Fibroblast of lung (primary cell): ENCODE measurements at places on chromosomes 6 and 20. TPM values are rescaled to one million over a fixed set of nuclear protein-coding genes. Genes with fewer than 3 reads are reported as not detected.
A peak's percentile ranks its signal among the peaks of the same experiment; 100 is the strongest.

The PSMB9 gene
- 54.7 and 64.4 TPM in 2 replicates for total RNA-seq

The C20orf141 gene
- not detected in 2 replicates for total RNA-seq

- H3K4me1 ChIP-seq: peaks cover 5% of the 10 kb centered on the region
- no peak for DNase-seq
- H3K4me3 ChIP-seq: no peak overlapping the region
- H3K27ac ChIP-seq: no peak overlapping the region
Observed at GRCh38 chr6:3581469-3581868, 124.6 kb upstream of the SLC22A23 start.

GRCh38 chr6:167089243-167090142 lies 33.4 kb upstream of the CCR6 start:
- no peak overlapping the region for H3K27ac ChIP-seq
- DNase-seq: no peak
- no peaks in the 10 kb centered on the region for H3K36me3 ChIP-seq
- no peaks in the 10 kb centered on the region for H3K27me3 ChIP-seq
- H3K4me3 ChIP-seq: no peak overlapping the region
- H3K4me1 ChIP-seq: no peaks in the 10 kb centered on the region

DNA sequence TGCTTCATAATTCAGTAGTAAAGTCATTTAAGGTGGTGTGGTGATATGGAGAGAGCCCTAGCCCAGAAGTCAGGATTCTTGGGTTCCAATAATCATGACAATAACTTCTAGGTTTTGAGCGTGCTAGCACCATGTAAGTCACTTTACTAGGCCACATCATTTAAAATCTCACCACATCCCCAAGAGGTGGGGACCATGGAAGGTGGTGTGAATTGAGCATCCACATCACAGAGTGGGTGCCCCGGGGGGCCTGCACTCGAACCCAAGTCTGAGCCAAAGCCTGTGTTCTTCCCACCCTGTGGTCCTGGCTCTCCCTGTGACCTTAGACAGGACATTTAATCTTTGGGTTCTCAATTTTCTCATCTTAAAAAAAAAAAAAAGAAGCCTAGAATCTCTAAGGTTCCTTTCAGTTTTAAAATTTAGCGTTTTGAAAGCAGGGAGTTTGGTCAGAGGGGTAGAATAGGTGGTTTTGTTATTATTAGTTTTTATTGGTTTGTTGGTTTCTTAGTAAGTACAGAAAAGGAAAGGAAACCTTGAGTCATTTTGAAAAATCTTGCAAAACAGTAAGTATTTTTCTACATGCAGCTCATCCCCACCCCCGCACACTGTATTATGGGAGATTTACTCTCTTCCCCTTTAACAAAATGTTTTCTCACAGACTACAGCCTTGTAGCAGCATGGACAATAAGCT lies 26.4 kb downstream of the ARMC2 start:
- no peaks in the 10 kb centered on the region for H3K36me3 ChIP-seq
- H3K4me1 ChIP-seq: peaks cover 3% of the 10 kb centered on the region
- DNase-seq: peak; percentile 42
- H3K27me3 ChIP-seq: no peaks in the 10 kb centered on the region
- H3K4me3 ChIP-seq: no peak overlapping the region

DNA sequence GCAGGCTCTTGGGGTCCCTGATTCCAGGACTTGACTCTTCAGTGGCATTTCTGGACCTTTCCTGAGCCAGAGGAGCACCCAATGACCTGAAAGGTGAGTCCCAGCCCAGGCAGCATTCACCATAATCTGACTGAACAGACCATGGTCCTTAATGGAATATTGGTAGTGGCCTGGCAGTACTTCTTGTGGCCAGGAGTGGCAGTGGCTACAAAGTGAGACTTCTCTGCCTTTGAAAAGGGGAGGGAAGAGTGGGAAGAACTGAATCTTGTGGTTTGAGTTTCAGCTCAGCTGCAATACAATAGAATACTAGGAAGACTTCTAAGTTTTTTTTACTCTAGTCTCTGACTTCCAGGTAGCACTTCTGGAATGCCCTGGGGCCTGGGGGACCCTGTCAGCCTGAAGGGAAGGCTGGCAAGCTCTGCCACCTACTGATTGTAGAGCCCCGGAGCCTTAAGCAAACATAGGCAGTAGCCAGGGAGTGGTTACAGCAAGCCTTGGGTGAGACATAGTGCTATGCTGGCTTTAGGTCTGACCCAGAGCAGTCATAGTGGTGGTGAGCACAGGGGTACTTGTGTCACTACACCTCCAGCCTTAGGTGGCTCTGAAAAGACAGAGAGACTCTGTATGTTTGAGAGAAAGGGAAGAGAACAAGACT lies 674.2 kb upstream of the MANEA start:
- H3K4me1 ChIP-seq: no peaks in the 10 kb centered on the region
- H3K27me3 ChIP-seq: no peaks in the 10 kb centered on the region
- no peak overlapping the region for H3K4me3 ChIP-seq
- H3K27ac ChIP-seq: no peak overlapping the region
- H3K36me3 ChIP-seq: no peaks in the 10 kb centered on the region
- no peak for DNase-seq

DNA sequence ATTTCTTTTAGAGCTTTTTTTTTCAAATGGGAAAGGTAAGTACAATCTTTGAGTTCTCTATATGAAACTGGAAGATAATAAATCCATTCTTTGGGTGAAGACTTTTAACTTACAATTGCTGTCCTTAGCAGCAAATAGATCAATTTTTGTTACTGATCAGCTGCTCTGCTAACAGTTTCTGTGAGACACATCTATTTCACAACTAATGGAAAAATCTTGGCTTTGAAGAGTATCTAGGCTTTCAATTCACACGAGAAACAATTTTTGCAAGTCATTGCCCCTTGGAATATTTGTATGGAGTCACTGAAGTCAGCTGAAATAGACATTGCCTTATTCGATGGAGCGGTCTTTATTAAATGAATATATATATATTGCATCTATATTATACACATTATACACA lies 20.5 kb upstream of the ARG1 start:
- no peaks in the 10 kb centered on the region for H3K4me1 ChIP-seq
- no peak overlapping the region for H3K4me3 ChIP-seq
- H3K27ac ChIP-seq: no peak overlapping the region
- no peaks in the 10 kb centered on the region for H3K36me3 ChIP-seq

DNA sequence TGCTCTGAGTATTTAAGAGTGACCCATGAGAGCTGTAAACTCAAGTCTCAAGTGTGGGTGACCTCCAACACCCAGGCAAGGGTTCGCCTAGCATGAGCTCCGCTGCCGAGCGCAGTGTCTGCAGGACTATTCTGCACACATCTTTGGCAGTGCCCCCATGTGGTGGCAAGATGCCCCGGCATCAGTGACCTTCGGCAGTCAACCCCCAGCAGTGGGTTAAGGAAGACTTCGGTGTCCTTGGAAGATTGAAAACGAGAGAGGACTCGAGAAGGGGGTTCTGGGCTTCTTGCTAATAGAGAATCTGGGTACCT lies 43.1 kb downstream of the RBM38 start:
- no peak overlapping the region for H3K4me3 ChIP-seq
- DNase-seq: no peak
- no peaks in the 10 kb centered on the region for H3K27me3 ChIP-seq
- no peak overlapping the region for H3K27ac ChIP-seq

- H3K27me3 ChIP-seq: no peaks in the 10 kb centered on the region
- no peak overlapping the region for H3K4me3 ChIP-seq
Observed at GRCh38 chr6:163529605-163530004, 115.1 kb downstream of the QKI start.

GRCh38 chr6:127352524-127352923 lies 9.1 kb upstream of the ECHDC1 start:
- no peak overlapping the region for H3K27ac ChIP-seq
- no peak overlapping the region for H3K4me3 ChIP-seq
- DNase-seq: no peak
- H3K36me3 ChIP-seq: no peaks in the 10 kb centered on the region
- no peaks in the 10 kb centered on the region for H3K27me3 ChIP-seq
- H3K4me1 ChIP-seq: no peaks in the 10 kb centered on the region

DNA sequence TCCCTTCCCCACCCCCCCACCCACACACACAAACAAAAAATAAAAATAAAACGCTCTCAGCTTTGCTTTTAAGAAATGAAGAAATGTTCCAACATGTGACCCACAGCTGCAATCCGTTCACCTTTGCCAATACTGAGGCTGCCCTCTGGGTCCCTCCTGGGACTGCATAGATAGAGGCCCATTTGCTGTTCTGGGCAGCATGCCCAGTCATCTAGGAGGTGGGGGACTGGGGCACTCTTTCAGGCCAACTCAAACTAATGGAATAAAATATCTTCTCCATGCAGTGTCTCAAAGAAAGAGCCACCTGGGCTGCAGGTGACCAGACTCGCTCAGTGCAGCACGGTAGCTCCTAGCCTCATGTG lies 79.9 kb downstream of the SLC22A3 start:
- no peaks in the 10 kb centered on the region for H3K4me1 ChIP-seq
- no peak overlapping the region for H3K4me3 ChIP-seq
- no peaks in the 10 kb centered on the region for H3K36me3 ChIP-seq

DNA sequence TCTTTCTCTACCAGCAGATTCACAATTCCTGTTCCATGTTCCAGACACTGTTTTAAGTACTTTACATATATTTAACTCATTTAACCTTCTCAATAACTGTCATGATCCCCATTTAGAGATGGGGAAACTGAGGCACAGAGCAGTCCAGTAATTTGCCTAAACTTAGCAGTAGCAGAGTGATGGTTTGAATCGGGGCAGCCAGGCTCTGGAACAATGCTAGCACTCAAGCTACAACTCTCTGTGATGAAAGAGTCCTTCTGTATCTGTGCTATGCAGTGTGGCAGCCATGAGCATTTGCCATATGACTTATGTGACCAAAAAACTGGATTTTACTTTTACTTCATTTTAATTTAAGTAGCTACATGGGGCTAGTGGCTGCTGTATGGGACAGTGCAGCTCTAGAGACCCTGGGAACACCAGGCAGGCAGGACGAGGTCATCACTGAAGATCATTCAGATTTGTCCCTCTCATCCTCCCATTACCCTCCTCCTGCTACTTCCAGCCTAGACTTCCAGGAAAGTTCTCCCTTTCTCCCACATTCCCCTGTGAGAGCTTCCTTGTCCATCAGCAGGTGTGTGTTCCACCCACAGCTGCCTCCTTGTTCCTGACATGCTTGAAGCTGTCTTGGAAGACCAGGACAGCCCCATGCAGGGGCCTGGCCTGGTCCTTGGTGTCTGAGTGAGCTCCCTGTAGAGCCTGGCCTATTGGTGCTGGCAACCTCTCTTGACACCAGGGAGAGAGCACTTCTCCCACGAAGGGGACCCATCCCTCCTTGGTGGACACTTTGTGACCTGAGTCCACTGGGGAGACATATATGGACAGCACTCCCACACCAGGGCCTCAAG lies 157.0 kb downstream of the MRPL14 start:
- H3K27ac ChIP-seq: no peak overlapping the region
- no peaks in the 10 kb centered on the region for H3K36me3 ChIP-seq
- H3K4me1 ChIP-seq: peaks cover 18% of the 10 kb centered on the region
- H3K27me3 ChIP-seq: no peaks in the 10 kb centered on the region
- DNase-seq: no peak

GRCh38 chr6:5190507-5190906 lies 70.2 kb downstream of the LYRM4 start:
- no peaks in the 10 kb centered on the region for H3K36me3 ChIP-seq
- H3K4me1 ChIP-seq: peaks cover 4% of the 10 kb centered on the region
- H3K27ac ChIP-seq: no peak overlapping the region
- DNase-seq: peak; percentile 95
- no peaks in the 10 kb centered on the region for H3K27me3 ChIP-seq

GRCh38 chr6:16239798-16240123 lies 1.4 kb downstream of the GMPR start:
- H3K27ac ChIP-seq: no peak overlapping the region
- no peaks in the 10 kb centered on the region for H3K36me3 ChIP-seq
- peak; percentile 70 for DNase-seq
- peaks cover 5% of the 10 kb centered on the region for H3K4me1 ChIP-seq
- peak overlapping the region; percentile 89 for H3K4me3 ChIP-seq

DNA sequence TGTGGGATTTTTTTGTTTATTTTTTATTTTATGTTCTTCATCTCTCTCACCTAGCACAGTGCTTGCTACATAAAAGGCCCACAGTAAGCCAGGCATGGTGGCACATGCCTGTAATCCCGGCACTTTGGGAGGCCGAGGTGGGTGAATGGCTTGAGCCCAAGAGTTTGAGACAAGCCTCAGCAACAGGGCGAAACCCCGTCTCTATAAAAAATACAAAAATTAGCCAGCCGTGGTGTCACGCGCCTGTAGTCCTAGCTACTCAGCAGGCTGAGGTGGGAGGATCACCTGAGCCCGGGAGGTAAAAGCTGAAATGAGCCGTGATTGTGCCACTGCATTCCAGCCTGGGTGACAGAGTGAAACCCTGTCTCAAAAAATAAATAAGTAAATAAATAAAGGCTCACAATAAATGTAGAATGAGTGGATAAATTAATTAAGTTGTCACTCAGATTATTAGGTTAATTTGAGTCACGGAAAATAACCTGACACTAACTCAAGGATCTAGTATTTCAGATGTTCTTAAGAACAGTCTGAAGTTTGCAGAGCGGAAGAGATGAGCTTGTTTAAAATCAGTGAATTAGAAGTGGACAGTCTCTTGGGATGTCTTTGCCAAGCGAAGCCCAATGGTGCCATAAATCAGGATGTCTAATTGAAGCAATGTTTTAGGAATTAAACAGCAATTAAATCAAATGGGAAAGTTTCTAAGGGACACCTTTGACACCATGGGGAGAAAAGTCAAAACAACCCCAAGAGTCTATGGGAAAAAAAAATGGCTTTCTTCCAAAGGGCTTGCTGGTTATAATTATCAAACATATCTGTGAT lies 214.4 kb downstream of the ZNF217 start:
- DNase-seq: no peak
- no peak overlapping the region for H3K4me3 ChIP-seq
- H3K27ac ChIP-seq: no peak overlapping the region
- H3K36me3 ChIP-seq: no peaks in the 10 kb centered on the region
- no peaks in the 10 kb centered on the region for H3K27me3 ChIP-seq

DNA sequence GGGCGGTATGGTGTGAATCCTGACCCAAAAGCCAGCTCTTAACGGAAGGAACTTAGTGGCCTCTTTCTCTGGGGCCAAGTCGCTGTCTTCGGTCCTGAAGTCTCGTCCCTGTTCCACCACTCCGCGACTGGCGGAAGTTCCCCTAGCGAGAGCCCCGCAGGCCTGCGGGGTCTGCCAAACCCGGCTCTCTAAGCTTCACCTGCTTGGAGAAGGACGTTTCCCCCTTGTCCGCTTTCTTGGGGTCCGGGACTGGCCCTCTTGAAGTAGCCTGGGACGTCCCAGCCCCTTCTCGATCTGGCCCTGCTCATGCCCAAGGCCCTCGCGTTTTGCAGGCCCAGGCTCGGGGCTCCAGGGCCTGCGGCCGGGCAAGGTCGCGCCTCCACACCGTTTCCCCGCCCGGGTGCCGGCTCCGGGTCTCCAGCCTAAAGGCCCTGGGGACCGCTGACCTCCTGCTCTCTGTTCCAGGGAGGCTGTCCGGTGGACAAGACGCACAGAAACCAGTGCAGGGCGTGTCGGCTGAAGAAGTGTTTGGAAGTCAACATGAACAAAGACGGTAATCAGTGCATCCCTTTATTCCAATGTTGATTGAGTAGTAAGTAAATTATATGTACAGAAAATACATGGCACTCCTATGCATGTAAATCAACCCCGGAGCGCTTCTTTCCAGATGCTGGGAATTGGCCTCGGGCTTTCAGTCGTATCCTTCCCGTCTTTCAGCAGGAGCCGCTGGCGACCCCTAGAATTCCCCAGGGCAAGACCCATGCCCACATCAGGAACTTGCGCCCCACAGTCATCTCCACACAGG lies 8.8 kb downstream of the NR2E1 start:
- no peaks in the 10 kb centered on the region for H3K4me1 ChIP-seq
- DNase-seq: peak; percentile 49
- H3K27me3 ChIP-seq: peaks cover 78% of the 10 kb centered on the region
- no peak overlapping the region for H3K4me3 ChIP-seq
